Spleen (tissue), 13 donors: ENCODE measurements at places on chromosomes 16 and 17. TPM values are rescaled to one million over a fixed set of nuclear protein-coding genes. Genes with fewer than 3 reads are reported as not detected.
A peak's percentile ranks its signal among the peaks of the same experiment; 100 is the strongest.

Gene TP53TG3F
- not detected for total RNA-seq

Gene PDIA2
- total RNA-seq: not detected

Gene TBC1D3K
- not detected for total RNA-seq

Gene PRSS8
- total RNA-seq: not detected

Gene TAT
- total RNA-seq: not detected

Gene C17orf50
- not detected for total RNA-seq

GRCh38 chr17:181245-182049, at the start of gene DOC2B:
TSS of gene DOC2B (minus strand) at chr17:181650. CDS start at chr17:181479, 171 bp downstream.
- peak within 1 kb of the TSS; percentile 55 for H3K4me3 ChIP-seq
- peak within 1 kb of the TSS; percentile 63 for H3K27ac ChIP-seq
- H3K4me1 ChIP-seq: peaks cover 48% of the 10 kb centered on the region
- H3K27me3 ChIP-seq: peaks cover 48% of the 10 kb centered on the region

DNA sequence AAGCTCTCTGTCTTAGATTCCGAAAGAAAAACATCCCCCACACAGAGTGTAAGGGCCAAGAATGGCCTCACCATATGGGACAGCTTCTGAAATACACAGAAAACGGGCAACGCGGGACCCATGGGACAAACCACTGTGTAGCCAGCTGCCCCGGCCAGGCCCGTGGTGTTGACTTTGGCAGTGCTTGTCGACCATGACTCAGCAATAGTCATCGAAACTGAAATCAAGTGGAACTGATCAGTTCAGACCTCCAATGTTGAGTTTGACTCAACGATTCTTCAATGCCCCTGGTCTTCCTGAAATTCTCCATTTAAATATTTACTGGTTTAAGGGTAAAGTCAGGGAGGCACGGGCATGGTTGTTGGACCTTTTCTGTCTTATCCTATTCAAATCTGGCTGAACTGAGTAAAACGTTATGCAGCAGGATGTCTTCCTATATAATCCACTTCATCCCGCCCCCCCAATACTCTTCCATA, 27.5 kb downstream of the ZFHX3 start:
- H3K27me3 ChIP-seq: no peaks in the 10 kb centered on the region
- H3K4me1 ChIP-seq: no peaks in the 10 kb centered on the region
- H3K36me3 ChIP-seq: no peaks in the 10 kb centered on the region
- no peak overlapping the region for H3K4me3 ChIP-seq

GRCh38 chr16:74747-75334, 2.4 kb upstream of the RHBDF1 start:
- H3K27ac ChIP-seq: peak overlapping the region; percentile 93
- H3K4me3 ChIP-seq: no peak overlapping the region
- H3K4me1 ChIP-seq: peaks cover 85% of the 10 kb centered on the region
- DNase-seq: no peak
- H3K36me3 ChIP-seq: peaks cover under 1% of the 10 kb centered on the region

DNA sequence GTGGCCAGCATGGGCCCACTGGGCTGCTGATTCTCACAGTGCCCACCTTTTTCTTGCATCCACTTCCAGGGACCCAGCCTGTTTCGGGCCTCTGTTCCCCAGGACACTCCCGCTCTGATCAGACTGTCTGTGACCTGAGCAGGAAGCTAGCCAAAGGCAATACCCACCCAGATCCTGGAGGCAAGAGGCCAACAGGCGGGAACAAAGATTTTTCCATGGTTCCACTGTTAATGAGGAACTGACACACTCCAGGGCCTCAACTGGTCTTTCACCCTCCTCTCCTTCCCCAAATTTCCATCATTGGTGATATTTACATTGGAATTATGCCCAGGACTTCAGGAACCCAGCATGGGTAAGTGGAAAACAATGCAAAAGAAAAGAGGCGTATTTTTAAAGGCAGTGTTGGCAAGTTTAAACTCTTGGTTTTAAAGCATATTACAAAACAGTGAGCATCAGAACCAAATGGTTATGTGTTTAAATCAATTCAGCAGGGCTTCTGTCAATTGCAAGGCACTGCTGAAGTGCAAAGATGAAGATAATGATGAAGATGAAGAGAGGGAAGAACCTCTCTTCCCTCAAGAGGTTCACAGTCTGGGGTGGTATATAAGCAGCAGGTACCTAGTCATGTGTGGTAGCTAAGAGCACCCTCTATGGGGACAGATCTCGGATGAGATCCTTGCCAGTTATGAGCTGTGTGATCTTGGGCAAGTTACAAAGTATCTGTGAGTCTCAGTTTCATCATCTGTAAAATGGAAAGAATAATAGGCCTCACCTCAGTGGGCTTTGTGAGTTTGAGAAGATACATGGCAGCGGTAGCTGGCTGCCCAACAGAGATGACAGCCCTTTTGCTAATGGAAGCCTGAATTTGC, 14.4 kb upstream of the ATP2A3 start:
- no peak overlapping the region for H3K27ac ChIP-seq
- peak; percentile 56 for DNase-seq
- no peaks in the 10 kb centered on the region for H3K27me3 ChIP-seq
- H3K36me3 ChIP-seq: no peaks in the 10 kb centered on the region

GRCh38 chr17:673200-673681, 41.4 kb downstream of the VPS53 start:
- H3K27me3 ChIP-seq: no peaks in the 10 kb centered on the region
- no peak overlapping the region for H3K27ac ChIP-seq
- DNase-seq: no peak
- peaks cover 67% of the 10 kb centered on the region for H3K36me3 ChIP-seq
- no peaks in the 10 kb centered on the region for H3K4me1 ChIP-seq

- no peak overlapping the region for H3K4me3 ChIP-seq
- no peaks in the 10 kb centered on the region for H3K27me3 ChIP-seq
- no peak for DNase-seq
- no peaks in the 10 kb centered on the region for H3K36me3 ChIP-seq
- no peak overlapping the region for H3K27ac ChIP-seq
These were observed 61.7 kb downstream of the KCNJ2 start for GRCh38 chr17:70230850-70231640.

GRCh38 chr17:32111141-32111771, 31.0 kb upstream of the RHOT1 start:
- H3K27me3 ChIP-seq: no peaks in the 10 kb centered on the region
- H3K36me3 ChIP-seq: no peaks in the 10 kb centered on the region
- no peak overlapping the region for H3K27ac ChIP-seq
- DNase-seq: no peak
- no peak overlapping the region for H3K4me3 ChIP-seq

- H3K27ac ChIP-seq: no peak overlapping the region
- H3K27me3 ChIP-seq: no peaks in the 10 kb centered on the region
- DNase-seq: no peak
- no peak overlapping the region for H3K4me3 ChIP-seq
These were observed 40.8 kb downstream of the RNF157 start for GRCh38 chr17:76199469-76199868.

- no peaks in the 10 kb centered on the region for H3K27me3 ChIP-seq
- no peak overlapping the region for H3K27ac ChIP-seq
- no peak overlapping the region for H3K4me3 ChIP-seq
- H3K36me3 ChIP-seq: no peaks in the 10 kb centered on the region
- H3K4me1 ChIP-seq: peaks cover 5% of the 10 kb centered on the region
These were observed 7.1 kb upstream of the ASGR1 start for GRCh38 chr17:7186241-7186640.

- no peak overlapping the region for H3K27ac ChIP-seq
- peaks cover 74% of the 10 kb centered on the region for H3K36me3 ChIP-seq
- no peak for DNase-seq
- H3K4me1 ChIP-seq: no peaks in the 10 kb centered on the region
- no peaks in the 10 kb centered on the region for H3K27me3 ChIP-seq
These were observed 14.0 kb downstream of the AARSD1 start for GRCh38 chr17:42950044-42950783.

DNA sequence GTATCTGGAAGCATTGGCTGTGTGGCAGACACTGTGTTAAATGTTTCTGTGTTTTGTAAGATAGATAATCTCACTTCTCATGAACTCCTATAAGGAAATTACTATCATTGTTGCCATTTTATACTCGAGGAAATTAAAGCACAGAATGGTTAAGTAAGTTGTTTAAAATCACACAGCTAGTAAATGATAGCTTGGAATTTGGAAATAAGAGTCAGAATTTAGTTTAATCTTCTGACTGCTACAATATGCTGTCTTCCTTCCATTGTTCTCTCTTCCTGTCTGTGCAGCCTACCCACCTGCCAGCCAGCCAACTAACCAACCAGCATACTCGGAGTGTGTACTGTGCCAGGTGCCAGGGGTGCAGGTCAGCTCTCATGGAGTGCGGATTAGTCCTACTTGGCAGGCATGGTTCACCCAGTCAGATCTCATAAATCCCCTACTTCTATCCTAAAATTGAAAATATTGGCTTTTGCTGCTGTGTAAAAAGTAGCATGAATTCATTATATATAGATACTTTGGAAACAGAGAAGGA, 79.9 kb upstream of the LGALS9 start:
- no peak overlapping the region for H3K4me3 ChIP-seq
- DNase-seq: peak; percentile 27
- peaks cover 6% of the 10 kb centered on the region for H3K4me1 ChIP-seq
- no peak overlapping the region for H3K27ac ChIP-seq
- no peaks in the 10 kb centered on the region for H3K27me3 ChIP-seq
- no peaks in the 10 kb centered on the region for H3K36me3 ChIP-seq

DNA sequence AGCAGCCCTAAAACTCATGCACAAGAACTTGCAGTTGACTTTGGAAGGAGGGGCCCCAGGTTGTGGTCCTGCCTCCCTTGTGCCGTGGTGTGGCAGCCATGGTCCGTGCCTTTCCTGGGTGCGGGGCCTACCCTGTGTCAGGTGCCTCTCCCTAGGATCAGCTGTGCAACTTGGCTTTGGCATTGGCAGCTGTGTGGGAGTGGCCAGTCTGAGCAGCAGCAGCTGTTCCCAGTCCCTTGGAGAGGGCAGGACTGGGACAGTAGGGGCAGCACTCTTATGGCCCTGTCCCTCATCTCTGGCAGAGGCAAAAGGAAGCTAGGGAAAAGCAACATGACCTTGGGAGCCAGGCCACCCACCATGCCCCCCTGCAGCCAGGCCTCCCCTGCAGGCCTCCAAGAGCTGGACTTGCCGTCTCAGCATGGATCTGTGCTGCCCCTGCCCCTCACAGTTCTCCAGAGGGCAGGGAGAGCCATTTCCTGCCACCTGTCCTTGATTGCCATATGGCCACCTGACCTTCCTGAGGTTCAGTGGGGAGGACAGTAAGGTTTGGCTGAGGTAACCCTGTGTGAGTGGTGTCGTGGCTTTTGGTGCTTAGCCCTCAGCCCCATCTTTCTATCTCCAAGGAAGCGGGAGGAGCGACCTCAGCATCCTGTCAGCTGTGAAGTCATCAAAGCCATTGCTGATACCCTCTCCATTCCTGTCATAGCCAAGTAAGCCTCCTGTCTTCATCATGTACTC, 15.5 kb upstream of the NFATC3 start:
- H3K27ac ChIP-seq: peak overlapping the region; percentile 53
- no peaks in the 10 kb centered on the region for H3K27me3 ChIP-seq
- no peak for DNase-seq
- H3K36me3 ChIP-seq: peaks cover 97% of the 10 kb centered on the region
- peaks cover 63% of the 10 kb centered on the region for H3K4me1 ChIP-seq

- H3K27me3 ChIP-seq: no peaks in the 10 kb centered on the region
- H3K4me3 ChIP-seq: no peak overlapping the region
- DNase-seq: no peak
- H3K4me1 ChIP-seq: peaks cover 3% of the 10 kb centered on the region
- H3K36me3 ChIP-seq: no peaks in the 10 kb centered on the region
These were observed 24.8 kb downstream of the RANBP10 start for GRCh38 chr16:67781565-67781921.
